ENCODE measurements at places on chromosomes 2 and 18.

DNA sequence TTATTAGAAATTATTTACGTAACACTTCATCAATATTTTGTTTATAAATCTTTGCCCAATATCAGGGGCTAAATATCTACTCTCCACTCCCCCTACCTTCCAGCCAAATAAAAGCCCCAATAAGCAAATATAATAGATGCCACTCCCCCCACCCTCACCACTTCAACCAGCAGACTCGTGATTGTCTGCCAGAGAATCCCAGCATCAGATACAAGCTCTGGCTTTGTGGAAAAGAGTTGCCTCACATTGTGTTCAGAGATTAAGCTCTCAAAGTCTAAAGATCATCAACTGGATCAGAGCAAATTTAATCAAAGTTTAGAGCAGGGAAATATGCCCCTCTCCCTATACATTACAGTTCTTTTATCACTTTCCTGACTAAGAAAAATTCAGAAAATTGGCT lies 39.5 kb downstream of the AOX1 start:
- DNase-seq: no peak

DNA sequence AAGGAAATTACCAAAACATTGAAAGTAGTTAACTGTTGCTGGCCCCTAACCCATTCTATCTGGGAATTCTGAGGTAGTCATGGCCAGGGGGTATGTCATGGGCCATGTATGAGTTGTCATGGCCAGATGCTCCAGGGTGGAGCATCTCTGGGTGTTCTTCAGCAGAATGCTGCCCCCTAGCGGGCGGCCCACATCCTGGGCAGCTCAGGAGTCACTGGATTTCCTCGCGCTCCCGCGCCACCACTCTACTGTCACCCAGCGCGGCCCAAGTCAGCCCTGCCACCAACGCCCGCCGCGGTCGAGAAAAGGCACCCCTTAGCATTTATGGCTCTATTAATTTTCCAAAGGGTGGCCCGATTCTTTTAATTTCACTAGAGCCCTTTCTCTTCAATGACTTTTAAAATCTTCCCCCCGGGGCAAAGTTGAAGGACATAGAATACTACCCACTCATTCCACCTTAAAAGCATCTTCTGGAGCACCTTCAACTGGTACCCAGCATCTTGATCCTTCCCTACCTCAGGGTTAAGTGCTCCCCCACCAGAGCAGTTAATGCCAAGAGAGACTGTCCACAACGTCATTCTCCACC lies 41.6 kb downstream of the PKDCC start:
- peak; percentile 41 for DNase-seq

DNA sequence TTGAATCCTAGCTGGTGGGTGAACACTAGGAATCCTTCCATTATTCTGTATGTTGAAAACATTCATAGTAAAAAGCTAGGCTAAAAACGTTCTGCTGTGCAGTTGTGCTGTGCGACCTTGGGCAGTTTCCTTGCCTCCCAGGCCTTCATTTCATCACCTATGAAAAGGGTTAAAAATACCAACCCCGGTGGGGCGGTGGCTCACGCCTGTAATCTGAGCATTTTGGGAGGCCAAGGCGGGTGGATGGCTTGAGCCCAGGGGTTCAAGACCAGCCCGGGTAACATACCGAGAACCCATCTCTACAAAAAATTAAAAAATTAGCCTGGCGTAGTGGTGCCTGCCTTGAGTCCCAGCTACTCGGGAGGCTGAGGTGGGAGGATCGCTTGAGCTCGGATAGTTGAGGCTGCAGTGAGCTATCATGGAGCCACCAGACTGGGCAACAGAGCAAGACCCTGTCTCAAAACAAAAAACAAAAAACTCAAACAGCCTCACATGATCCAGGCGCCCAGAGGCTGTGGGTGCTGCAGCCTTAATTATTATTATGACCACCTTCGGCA lies 2.9 kb upstream of the RRM2 start:
- no peak for DNase-seq

GRCh38 chr2:128420776-128421175 lies 102.1 kb upstream of the HS6ST1 start:
- DNase-seq: no peak

GRCh38 chr2:219452361-219453317 lies 18.0 kb downstream of the SPEG start:
- no peak for DNase-seq

DNA sequence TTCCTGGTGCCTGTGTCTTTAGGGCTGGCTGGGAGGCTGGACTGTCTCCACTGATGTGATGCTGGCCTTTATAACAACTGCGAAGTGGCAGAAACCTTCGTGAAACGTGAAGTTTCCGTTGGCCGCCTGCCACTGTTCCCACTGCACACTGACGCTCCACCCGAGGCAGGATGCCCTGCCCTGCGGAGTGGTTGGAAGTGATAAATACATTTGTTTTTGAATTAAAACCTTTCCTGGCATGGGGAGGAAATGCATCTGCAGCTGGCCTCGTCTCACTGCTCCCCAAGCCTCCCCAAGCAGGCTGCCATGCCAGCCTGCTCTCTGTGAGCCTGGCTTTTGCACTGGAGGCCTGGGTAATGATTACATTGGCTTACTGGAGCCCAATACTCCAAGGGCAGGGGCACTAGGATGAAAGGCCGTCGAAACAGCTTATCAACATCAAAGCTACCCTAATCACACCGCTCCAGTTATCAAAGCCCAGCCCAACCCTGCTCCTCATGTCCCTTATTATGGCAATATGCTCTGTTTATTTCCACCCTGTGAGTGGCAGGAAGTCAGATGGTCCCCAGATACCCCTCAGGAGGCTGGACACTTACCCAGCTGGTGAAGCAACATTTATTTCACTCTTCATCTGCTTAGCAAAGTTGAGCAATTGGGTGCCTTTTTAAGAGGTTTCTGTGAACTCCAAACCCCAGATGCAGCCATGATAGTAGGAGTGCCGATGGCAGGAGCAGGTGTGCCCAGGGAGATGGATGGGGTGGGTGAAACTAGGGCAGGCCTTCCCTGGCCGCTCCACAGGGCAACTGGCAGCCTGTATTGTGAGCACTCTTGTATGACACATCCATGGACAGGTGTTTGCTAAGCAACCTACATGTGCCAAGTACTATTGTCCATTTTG lies 97.4 kb upstream of the ITGA6 start:
- no peak for DNase-seq

GRCh38 chr2:226064932-226065570 lies 665.5 kb downstream of the NYAP2 start:
- DNase-seq: no peak

DNA sequence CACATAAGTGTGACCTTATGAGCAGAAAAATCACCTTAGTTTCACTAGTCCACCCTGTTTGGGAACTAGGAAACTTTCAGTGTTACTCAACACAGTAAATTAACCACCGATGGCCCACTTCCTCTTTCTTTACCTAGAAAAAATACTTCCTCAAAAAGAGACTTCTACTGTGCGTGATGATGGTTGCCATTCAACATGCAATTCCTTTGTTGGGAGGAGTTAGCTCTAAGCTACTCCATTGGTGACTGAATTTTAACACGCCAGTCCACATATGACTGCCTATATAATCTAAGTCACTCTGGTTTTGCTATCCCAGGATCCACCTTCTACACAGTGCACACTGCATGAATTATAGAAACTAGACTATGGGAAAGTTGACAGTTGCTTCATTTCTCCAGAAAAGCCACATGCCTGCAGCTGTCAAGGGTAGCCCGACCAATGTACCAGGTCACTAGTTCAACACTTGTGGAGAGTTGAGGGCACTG lies 47.8 kb upstream of the REG3G start:
- no peak for DNase-seq

GRCh38 chr2:7022492-7023385 lies 105.5 kb downstream of the RNF144A start:
- DNase-seq: no peak

DNA sequence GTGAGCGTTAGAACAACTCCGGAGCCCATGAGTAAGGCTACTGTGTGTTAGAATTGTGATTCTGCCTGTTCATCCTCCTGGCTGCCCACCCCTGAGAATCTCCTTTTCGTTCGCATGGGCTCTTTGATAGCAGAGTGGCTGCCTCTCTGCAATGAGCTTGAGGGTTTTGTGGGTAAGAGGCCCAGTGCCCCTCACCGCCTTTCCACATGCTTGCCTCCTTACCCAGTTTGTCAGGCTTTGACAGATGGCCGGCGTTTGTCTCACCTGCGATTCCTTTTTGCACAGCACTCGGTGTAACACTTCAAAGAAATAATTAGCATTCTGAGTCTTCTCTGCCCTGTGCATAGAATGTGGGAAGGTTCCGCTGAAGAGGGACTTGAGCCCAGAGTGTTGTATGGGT lies 138.0 kb downstream of the RHBDD1 start:
- DNase-seq: no peak

- DNase-seq: peak; percentile 38
These were observed 94.3 kb downstream of the HNRNPLL start for GRCh38 chr2:38508311-38509039.

DNA sequence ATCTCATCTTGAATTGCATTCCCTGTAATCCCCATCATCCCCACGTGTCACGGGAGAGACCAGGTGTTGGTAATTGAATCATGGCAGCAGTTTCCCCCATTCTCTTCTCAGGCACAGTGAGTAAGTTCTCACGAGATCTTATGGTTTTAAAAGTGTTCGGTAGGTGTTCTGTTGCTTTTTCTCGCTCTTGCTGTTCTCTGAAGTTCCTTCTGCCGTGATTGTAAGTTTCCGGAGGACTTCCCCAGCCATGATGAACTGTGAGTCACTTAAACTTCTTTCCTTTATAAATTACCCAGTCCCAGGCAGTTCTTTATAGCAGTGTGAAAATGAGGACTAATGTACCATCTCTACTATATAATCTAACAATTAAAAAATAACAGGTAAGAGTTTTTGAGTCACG lies 409.9 kb upstream of the NRXN1 start:
- no peak for DNase-seq

- no peak for DNase-seq
These were observed 42.7 kb upstream of the GORASP2 start for GRCh38 chr2:170886386-170886785.

GRCh38 chr2:56084111-56084901 lies 99.5 kb upstream of the CCDC85A start:
- DNase-seq: no peak

DNA sequence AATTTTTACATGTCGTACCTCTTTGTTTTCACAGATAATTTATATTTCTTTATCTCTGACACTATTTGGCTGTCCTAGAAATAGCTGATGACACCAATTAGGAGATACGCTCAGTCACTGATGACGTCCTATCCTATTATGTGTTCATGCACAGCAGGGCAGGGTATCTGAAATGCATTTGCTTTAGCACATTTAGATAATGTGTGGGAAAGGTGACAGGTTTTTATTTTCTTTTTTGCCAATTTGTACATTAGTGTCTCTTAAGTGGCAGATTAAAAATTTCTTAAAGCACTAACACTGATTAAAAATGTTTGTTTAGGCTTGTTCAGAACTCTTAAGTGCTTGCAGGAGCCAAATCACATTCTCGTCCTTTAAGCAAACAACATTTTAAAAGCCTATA lies 39.7 kb downstream of the CDC42EP3 start:
- DNase-seq: no peak

GRCh38 chr2:114727012-114727411 lies 284.6 kb downstream of the DPP10 start:
- no peak for DNase-seq

DNA sequence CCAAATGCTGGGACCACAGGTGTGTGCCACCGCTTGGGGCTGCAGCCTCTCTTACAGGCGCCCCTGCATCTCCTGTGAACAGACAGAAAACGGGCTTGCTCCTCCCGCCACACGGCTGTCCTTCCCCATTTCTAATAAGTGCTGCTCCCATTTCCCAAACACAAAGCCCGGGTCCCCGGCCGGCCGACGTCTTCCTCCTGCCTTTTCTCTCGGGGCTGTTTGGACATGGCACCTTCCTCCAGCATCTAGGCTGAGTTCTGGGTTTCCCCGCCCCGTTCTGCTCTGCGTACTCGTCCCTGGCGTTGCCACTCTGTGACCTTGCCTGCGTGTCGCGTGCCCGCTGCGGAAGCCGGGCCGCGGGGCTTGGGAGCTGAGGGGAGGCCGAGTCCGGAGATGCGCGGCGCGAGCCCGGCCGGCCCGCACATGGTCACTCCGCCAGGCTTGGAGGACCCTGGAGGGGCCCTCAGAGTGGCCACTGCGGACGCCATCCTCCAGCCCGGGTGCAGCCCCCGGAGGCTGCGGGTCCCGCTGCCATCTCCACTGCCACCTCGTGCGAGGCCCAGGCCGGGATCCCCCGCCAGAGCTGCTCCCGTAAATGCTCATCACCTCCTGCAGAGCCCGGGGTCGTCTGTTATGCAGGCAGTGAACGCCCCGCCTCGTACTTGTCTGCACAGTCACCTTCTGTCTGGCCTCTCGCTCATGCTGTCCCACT lies 26.3 kb downstream of the PRELID3A start:
- no peak for DNase-seq

DNA sequence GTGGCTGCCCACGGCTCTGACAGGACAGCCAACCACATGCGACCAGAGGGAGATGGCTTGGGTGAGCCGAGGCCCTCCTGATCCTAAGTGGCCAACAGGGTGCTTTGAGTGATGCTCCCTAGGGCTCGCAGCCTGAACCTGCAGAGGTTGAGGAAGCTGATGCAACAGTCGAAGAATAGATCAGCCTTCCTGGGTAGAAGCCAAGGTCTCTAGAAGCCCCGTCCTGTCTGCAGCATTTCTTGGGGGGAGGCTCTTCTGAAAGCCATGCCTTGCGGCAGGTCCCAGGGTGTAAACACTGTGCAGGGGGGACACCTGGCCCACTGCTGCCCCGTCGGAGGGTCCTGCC lies 136.4 kb downstream of the HDAC4 start:
- no peak for DNase-seq

- no peak for DNase-seq
These were observed 62.5 kb upstream of the LGALSL start for GRCh38 chr2:64391424-64391823.

DNA sequence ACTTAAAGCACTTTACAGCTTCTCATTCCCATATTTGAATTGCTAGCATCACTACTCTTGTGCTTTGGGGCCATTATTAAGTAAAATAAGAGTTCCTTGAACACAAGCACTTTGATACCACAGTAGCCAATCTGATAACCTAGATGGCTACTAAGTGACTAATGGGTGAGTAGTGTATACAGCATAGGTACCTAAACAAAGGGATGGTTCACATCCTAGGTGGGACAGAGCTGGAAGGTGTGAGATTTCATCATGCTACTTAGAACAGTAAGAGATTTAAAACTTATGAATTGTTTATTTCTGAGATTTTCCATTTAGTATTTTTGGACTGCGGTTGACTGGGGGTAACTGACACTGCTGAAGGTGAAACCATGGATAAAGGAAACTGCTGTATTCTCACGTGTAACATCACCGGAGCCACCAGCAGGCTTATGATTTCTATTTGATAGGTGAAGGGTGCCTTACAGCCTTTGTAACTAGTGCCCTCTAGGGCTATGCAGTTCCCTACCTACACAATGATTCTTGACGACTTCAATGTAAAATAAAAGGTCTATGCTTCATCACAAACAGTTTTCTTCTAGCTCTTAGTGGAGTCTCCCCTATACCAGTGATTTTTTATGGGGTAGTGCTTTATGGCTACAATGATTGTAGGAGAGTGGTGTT lies 22.1 kb upstream of the CRIM1 start:
- DNase-seq: no peak

DNA sequence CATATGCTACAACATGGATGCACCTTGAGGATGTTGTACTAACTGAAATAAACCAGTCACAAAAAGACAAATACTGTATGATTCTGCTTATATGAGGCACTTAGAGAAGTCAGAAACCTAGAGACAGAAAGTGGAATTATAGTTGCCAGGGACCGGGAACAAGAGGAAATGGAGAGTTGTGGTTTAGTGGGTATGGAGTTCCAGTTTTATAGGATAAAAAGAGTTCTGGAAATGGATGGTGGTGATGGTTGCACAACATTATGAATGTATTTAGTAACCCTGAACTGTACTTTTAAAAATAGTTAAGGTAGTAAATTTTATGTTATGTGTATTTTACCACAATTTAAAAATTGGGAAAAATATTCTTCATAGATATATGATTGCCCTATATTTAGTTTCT lies 97.7 kb downstream of the DPP4 start:
- DNase-seq: no peak

Data from activated naive CD4-positive, alpha-beta T cell (primary cell).